Upper lobe of left lung (tissue), 6 donors: ENCODE measurements at places on chromosomes 6 and 20. TPM values are rescaled to one million over a fixed set of nuclear protein-coding genes. Genes with fewer than 3 reads are reported as not detected.

The BNIP5 gene
- total RNA-seq, result not detected

The HRH3 gene
- total RNA-seq, result not detected

The MCCD1 gene
- total RNA-seq, result not detected

The CNBD2 gene
- not detected for total RNA-seq

The RSPO3 gene
- total RNA-seq, result 0.22 TPM

The CST7 gene
- 13.7 TPM for total RNA-seq

The UBE2C gene
- total RNA-seq, result 1.1 TPM

The FOXS1 gene
- not detected for total RNA-seq

The LCA5 gene
- 5.1 TPM for total RNA-seq

The CTSA gene
- 170 TPM for total RNA-seq

The CPNE5 gene
- total RNA-seq, result 2.9 TPM

The TMEM170B gene
- 3.0 TPM for total RNA-seq

The KIF25 gene
- total RNA-seq, result not detected

The RAD21L1 gene
- not detected for total RNA-seq

The ATF6B gene
- total RNA-seq, result 101 TPM

The ADIG gene
- total RNA-seq, result 0.29 TPM

The PNLDC1 gene
- total RNA-seq, result 1.0 TPM

The PXDC1 gene
- 51.6 TPM for total RNA-seq

The UNC5CL gene
- 0.97 TPM for total RNA-seq
